Fibroblast of pulmonary artery (primary cell): ENCODE measurements at places on chromosomes 3 and 15.

DNA sequence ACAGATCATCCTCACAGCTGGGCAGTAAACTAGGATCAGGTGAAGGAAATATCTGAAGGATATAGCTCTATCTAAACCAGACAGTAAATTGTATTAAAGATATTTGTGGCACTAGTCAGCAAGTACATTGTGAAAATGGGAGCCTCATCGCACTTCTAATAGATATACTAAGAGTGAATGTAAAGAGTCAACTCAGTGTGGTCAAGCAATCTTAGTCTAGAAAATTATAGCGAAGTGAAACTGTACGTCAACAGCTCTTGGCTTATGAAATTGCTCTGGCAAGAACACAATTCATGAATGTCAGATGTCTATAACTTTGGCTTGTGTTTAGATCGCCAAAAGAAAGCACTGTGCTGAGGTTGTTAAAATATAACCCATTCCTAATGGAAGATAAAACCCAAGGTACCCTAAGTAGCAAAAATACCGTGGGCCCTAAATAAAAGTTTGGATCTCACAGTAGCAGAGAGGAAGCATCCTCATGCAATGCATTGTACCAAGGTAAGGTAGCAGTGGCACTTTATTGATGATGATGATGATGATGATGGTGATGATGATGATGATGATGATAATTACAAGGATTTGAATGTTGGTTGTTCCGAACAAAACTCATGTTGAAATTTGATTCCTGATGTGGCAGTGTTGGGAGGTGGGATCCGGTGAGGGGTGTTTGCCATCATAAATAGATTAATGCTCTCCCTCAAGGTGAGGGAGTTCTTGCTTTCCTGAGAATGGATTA, 228.5 kb downstream of the UNC13C start:
- no peak for DNase-seq

DNA sequence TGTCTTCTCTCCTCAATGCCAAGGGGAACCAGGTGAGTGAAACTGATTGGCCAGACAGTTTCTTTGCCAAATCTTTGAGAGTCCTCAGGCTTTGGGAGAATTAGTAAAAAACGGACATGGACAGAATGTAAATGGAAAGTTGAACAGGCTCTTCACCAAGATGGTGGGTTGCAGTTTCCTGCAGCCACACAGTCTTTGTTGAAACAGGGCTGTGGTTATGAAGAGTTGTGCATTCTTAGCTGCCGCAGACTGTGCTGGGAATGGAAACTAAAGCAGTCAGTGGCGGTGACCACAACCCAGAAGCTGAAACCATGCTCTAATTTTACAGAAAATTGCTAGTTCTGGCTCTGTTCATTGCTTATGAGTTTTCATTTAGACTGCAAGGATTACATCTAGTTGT, 42.1 kb upstream of the TASOR start:
- DNase-seq, result no peak

GRCh38 chr3:10594915-10595314, 89.5 kb upstream of the ATP2B2 start:
- peak; percentile 59 for DNase-seq

DNA sequence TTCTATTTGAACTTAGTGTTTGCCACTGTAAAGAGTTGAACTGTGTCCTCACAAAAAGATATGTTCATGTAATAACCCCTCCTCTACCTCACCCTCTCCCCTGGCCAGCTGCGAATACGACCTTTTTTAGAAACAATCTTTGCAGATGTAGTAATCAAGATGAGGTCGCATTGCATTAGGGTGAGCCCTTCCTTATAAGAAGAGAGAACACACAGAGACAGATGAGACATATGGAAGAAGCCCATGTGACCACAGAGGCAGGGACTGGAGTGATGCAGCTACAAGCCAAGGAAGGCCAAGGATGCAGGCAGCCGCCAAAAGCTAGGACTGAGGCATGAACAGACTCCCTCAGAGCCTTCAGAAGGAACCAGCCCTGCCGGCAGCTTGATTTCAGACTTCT, 27.6 kb downstream of the GPR176 start:
- no peak for DNase-seq

GRCh38 chr15:48617619-48618018, 27.9 kb downstream of the FBN1 start:
- peak; percentile 94 for DNase-seq

GRCh38 chr15:50192926-50193620, 11.1 kb downstream of the SLC27A2 start:
- no peak for DNase-seq

DNA sequence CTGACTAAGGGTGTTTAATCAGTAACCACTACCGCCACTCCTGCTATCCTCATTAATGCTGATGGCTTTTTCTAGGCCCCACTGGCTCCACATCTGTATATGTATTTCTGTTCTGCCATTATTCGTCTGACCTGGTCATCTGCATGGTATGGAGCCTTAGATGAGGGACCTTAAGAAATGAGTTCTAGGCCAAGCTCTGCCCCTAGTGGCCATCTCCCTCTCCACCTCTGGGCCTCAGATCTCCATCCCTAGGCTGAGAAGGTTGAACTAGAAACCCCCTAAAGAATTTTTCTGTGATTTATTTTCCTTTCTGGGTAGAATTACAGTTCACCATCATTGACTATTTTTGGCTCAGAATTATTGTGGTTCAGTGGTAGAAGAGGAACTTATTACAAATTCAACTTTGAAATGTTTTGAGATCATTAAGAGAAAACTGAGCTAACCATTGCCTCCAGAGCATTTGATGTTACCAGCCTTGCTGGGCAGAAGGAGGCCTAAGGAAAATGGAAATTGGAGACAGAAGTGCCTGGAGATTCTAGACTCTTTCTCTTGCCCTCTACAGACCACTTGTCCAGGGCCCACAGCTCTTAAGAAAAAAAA, 325.2 kb upstream of the NR2E3 start:
- no peak for DNase-seq

DNA sequence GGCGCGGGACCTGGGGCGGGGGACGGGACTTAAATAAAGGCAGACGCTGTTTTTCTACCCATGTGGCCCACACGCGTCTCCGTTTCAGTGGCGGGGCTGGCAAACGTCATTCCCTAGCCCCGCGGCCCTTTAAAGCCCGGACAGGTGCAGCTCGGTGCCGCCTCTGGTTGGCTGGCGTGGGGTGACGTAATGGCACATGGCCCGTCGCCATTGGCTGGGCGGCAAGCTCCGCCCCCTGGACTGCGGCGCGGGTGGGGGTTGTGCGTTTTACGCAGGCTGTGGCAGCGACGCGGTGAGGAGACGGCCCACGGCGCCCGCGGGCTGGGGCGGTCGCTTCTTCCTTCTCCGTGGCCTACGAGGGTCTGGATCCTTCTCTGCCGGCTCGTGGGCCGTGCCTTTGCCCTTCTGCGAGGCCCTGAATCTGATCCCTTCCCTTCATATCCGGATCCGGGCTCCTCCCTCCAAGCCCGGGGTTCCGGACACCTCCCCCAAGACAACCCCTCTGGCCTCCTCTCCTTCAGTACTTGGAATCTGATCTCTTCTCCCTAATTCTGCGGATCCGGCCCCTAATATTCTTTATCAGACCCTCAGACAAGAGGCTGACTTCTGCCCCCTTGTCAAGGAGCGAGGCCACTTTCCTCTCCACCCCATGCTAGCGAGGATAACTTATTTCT, at the start of gene CRELD1:
TSS of gene CRELD1 (plus strand) at position 274 of the 674 bp plus-strand sequence. CDS start 605 bp downstream, outside the sequence.
- DNase-seq, result peak; percentile 95

DNA sequence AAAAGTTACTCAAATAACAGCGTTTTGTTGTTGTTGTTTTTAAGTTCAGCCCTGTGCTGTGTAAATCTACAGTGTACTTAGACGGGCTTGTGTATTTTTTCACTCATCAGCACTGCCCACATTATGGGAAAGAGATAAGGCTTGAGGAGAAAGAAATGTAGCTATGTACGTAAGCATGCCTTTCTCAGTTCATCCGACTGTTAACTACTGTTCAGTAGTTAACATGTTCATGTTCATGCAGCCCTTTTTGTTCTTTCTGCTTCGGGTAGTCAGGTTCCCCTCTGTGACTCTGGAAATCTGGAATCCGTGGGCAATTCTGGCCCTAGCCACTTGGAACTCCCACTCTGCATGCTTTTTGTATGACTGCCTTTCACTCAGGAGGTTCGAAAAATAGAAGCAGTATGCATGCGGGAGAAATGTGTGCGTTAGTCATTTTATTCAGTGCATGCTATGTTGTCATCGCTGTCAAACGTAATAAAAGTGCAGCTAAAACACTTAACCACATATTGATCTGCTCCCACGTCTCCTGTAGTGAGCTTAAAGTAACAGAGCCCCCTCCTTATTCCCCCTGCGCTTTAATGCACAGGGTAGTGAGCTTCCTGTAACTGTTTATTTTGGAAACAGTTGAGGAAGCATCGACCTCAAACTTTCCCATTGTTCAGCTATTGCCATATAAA, 283.1 kb upstream of the NR2F2 start:
- peak; percentile 90 for DNase-seq

DNA sequence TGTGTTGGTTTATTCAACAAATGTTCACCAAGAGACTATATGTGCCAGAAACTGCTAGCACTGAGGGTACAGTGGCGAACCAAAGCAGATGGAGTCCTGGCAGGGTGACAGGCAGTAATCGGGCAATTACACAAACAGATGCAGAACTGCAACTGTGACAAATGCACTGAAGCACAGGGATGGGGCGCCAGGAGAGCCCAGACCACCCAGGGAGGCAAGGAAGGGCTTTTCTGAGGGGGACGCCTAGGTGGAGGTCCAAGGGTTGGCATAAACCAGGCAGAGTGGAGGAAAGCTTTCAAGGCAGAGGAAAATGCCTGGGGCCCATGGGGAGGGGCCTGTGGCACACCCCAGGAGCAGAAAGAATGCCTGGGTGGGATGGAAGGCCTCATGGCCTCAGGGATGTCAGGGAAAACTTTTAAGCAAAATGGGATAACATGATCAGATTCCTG, 5.5 kb downstream of the DIS3L start:
- no peak for DNase-seq

- no peak for DNase-seq
Measured at GRCh38 chr3:4231041-4231440, 72.1 kb upstream of the SETMAR start.

- DNase-seq, result peak; percentile 14
Measured at GRCh38 chr3:187913617-187914033, 168.4 kb upstream of the BCL6 start.

DNA sequence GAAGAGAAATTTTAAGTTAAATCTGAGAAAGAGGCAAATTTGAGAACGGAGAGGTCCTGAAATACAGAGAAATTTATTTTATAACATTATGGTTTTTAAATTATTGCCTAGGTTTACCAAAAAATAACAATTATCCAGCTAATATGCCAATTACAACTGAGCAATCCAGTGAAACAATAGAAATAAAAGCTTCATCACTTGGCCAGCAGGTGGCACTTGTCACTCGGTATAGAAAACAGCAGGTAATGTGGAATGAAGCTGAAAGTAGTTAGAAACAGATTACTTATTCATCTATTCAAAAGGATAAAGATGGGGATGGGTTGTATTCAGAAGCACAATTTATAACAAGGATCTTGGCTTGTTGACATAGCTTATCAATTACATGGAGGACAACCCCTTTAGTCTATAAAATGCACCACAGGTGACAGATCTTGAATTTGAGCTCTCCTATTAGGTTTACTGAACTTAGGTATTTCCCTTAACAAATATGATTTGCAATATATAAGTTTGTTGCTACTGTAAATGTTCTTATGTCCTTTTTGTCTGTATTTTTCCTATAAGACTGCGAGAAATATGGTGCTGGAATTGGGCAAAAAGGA, 70.1 kb upstream of the GUCA1C start:
- peak; percentile 64 for DNase-seq

DNA sequence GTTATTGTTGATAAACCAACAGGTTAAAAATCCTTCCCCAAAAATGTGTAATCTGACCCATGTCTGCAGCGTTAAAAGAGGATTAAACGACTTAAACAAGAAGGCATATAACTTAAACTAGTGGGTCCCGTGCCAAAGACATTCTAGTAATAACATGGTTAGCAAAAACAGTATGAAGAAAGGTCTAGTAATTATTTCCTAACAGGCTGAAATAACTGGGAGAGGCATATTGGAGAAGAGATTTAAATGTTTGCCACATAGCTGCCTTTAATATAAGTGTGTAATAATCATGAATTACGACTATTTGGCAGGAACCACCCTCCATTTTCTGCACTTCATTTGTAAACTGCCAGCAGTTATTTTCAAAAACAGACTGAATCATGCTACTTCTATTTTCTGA, 67.7 kb upstream of the CSPG5 start:
- peak; percentile 11 for DNase-seq

DNA sequence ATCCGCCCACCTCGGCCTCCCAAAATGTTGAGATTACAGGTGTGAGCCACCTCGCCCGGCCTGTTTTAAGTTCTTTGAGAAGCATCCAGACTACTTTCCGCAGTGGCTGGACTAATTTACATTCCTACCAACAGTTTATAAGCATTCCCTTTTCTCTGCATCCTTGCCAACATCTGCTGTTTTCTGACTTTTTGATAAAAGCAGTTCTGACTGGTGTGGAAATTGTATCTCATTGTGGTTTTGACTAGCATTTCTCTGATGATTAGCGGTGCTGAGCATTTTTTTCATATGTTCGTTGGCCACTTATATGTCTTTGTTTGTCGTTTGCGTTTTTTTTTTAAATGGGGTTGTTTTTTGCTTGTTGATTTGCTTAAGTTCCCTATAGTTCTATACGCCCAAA, 208.4 kb upstream of the DPPA4 start:
- DNase-seq, result no peak

DNA sequence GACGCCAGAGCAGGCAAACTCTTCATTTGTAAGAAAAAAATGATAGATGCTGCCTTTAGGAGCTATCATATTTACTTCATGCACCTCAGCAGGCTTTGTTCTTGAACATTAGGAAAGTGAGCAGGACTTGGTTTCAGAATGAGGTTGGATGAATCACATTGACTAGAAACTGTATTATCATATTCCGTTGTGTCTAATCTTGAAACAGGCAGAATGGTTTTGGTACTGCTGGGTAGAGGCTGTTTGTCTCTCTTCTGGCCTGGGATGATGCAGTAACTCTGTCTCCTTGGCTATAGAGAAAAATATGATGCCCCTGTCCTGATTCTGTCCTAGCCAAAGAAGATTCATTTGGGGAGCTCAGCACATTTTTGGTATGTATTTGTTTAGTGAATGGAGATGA, 344.2 kb upstream of the GRM7 start:
- DNase-seq, result no peak
